Thoracic aorta endothelial cell (primary cell): ENCODE measurements at places on chromosomes 2 and 18. TPM values are rescaled to one million over a fixed set of nuclear protein-coding genes. Genes with fewer than 3 reads are reported as not detected.

NYAP2 gene
- total RNA-seq = not detected in 2 replicates

TANC1 gene
- total RNA-seq = 112 and 117 TPM in 2 replicates

STK39 gene
- total RNA-seq = 13.0 and 16.3 TPM in 2 replicates

SLC30A3 gene
- 0.36 TPM in 1 of 2 replicates, not detected in the other for total RNA-seq

NDC80 gene
- total RNA-seq = 45.7 and 61.7 TPM in 2 replicates

RAX gene
- not detected in 2 replicates for total RNA-seq

RAD51AP2 gene
- not detected in 2 replicates for total RNA-seq

LIPG gene
- 54.9 and 78.5 TPM in 2 replicates for total RNA-seq

BOLL gene
- total RNA-seq = not detected in 2 replicates

SLC23A3 gene
- 1.8 and 2.1 TPM in 2 replicates for total RNA-seq

DPP4 gene
- 7.3 and 16.2 TPM in 2 replicates for total RNA-seq

MYO7B gene
- 0.14 TPM in 1 of 2 replicates, not detected in the other for total RNA-seq

B4GALT6 gene
- 23.7 and 25.6 TPM in 2 replicates for total RNA-seq

DSC3 gene
- under 0.01 and 0.22 TPM in 2 replicates for total RNA-seq

KLHL30 gene
- not detected in 2 replicates for total RNA-seq

RNF152 gene
- total RNA-seq = 35.0 and 43.4 TPM in 2 replicates

FAM117B gene
- total RNA-seq = 3.7 and 4.4 TPM in 2 replicates

MOGAT1 gene
- total RNA-seq = not detected in 2 replicates

SERPINB10 gene
- total RNA-seq = 0.07 TPM in 1 of 2 replicates, not detected in the other

KCNJ3 gene
- total RNA-seq = not detected in 2 replicates

C18orf54 gene
- 15.6 and 26.9 TPM in 2 replicates for total RNA-seq

LYG2 gene
- total RNA-seq = not detected in 2 replicates

LRRC30 gene
- not detected in 2 replicates for total RNA-seq

CHRNA1 gene
- 0.07 and 1.2 TPM in 2 replicates for total RNA-seq

UCN gene
- total RNA-seq = 0.13 and 0.36 TPM in 2 replicates

FAM124B gene
- 94.2 and 125 TPM in 2 replicates for total RNA-seq

IL1RL1 gene
- total RNA-seq = 159 and 193 TPM in 2 replicates
